ENCODE measurements at places on chromosomes 2 and 18. TPM values are rescaled to one million over a fixed set of nuclear protein-coding genes. Genes with fewer than 3 reads are reported as not detected.

The KCNS3 gene
- 18.9 TPM for total RNA-seq

The ITGB6 gene
- 2.6 TPM for total RNA-seq

The UPP2 gene
- not detected for total RNA-seq

The ZNF2 gene
- 4.6 TPM for total RNA-seq

The TACR1 gene
- not detected for total RNA-seq

The TMBIM1 gene
- 139 TPM for total RNA-seq

The ERBB4 gene
- total RNA-seq, result 5.2 TPM

The BUB1 gene
- 5.5 TPM for total RNA-seq

The SLC19A3 gene
- 0.16 TPM for total RNA-seq

The RAB31 gene
- total RNA-seq, result 33.3 TPM

The XIRP2 gene
- not detected for total RNA-seq

The KHK gene
- 2.5 TPM for total RNA-seq

All from mesangial cell (primary cell).